SHP77 (cell line): ENCODE measurements at places on chromosomes 1 and 21.

DNA sequence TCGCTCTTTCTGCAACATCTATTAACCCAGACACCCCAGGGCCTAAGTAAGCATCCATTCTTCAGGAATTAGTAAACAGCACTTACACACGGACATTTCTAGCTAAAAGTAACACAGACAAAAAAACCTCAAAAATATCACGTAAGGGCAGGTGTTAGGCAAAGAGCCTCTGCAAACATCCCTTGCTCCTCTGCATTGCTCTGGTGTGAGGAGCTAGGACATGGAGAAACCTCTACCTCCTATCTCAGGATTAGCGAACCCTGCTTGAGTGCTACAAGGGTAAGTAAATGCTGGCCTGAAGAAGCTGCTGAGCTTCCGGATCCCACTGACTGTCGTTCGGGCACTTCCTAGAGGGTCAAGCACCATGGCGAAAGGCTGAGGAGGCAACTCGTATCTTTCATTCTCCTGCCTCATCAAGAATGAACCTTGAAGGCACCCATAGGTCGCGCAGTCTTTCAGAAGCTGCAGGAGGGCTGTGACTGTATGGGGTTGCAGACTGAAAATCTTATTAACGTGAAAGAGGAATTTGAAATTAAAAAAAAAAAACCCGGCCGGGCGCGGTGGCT, 2.1 kb downstream of the PTGER3 start:
- no peak for DNase-seq

GRCh38 chr1:193589597-193590040, 403.2 kb upstream of the B3GALT2 start:
- DNase-seq, result peak; percentile 11

DNA sequence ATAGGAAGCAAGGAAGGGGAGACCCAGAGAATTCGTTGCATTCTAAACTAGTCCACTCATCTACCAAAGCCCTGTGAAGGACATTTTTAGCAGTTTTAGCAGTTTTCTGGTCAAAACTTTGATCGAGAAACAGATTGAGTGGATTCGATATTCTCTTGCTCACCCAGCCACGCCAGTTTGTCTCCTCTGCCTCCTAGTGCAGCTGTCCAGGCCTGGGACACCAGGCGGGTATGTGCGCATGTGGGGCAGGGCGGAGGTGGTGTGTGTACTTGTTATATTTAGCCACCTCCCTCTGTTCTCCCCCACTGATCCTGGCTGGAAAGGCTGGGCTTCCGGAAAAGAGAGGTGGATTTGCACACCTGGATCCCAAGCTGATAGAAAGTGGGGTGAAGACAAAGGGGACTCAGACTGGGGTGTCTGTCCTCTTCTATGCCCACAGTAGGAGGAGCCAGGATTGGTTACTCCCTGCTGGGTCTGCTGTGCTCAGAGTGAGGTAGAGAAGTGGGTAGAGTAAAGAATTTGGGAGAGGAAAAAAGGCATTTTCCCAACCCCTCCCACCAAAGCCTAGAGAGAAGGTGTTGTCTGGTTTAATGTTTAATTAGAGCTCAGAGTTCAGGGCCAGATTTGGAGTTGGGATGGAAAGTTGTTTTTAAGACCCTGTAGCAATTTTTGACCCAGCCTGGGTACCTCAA, 3.8 kb downstream of the LMNA start:
- DNase-seq, result peak; percentile 80

GRCh38 chr21:26814386-26814785, 30.8 kb downstream of the ADAMTS1 start:
- no peak for DNase-seq
